ENCODE measurements at places on chromosomes 7 and 10.

DNA sequence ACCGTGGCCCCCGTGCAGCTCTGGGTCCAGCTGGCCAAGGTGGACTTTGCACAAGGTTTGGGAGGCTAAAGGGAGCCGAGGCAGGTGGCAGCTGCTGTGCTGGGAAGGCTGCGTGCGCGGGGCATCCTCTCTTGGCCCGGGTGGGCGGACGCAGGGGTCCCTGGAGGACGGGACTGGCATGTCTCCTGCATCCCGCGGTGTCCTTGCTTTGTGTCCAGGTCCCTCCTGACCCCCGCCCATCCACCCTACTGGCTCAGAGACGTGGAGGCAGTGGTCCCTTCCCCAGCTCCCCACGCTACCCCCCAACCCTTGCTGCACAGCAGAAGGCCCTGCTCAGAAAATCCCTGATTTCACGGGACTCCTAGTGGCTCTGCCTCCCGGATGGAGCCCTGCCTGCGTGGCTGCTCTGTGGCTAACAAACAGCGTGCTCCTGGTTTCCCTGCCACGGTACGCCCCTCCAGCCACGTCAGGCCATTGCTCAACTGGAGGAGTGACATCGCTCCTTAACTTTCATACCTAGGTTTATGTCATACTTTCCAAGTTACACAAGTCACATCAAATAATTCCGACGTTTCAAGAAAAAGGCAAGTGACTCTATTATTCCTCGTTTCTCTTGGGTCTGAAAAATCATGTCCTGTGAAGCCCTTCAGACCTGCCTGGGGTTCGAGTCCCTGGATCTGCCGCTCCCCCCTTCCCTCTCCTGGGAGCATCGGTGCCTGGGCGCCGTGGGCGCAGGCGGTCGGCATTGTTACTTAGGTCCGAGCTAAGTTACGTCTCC, 421.9 kb downstream of the DNAJB6 start:
- H3K4me1 ChIP-seq = no peaks in the 10 kb centered on the region
- no peak overlapping the region for H3K4me3 ChIP-seq
- no peaks in the 10 kb centered on the region for H3K36me3 ChIP-seq
- H3K27me3 ChIP-seq = no peaks in the 10 kb centered on the region
- no peak for DNase-seq

- no peak overlapping the region for H3K4me3 ChIP-seq
- H3K27me3 ChIP-seq = no peaks in the 10 kb centered on the region
- H3K4me1 ChIP-seq = no peaks in the 10 kb centered on the region
- H3K27ac ChIP-seq = no peak overlapping the region
Measured at GRCh38 chr10:97474918-97475317, 23.3 kb downstream of the MMS19 start.

DNA sequence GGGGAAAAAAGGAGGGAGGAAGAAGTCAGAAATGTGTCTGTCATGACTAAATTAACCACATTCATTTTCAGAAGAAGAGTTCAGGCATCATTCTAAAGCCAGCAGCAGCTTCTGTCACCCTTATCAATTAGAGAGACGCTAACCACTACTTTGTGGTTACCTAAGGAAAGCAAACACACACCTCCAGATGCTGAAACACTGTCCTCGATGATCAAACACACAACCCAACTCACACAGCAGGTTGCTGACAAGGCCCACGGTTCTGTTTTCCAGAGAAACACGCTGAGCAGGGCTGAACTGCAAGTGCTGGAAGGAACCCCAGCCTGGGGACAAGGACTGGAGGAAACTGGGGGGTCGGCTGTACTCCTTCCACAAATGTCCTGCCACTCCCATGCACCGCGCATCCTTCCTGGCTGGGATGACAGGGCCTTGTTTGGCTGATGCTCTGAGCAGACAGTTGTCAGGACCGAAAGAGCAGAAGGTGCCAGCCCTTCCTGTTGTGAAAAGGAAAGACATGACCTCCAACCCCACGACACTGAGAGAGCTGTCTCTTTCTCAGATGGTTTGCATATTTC, 36.6 kb downstream of the PRKCQ start:
- no peak overlapping the region for H3K27ac ChIP-seq
- no peaks in the 10 kb centered on the region for H3K36me3 ChIP-seq
- no peaks in the 10 kb centered on the region for H3K27me3 ChIP-seq
- DNase-seq = no peak
- H3K4me3 ChIP-seq = no peak overlapping the region
- peaks cover 4% of the 10 kb centered on the region for H3K4me1 ChIP-seq

DNA sequence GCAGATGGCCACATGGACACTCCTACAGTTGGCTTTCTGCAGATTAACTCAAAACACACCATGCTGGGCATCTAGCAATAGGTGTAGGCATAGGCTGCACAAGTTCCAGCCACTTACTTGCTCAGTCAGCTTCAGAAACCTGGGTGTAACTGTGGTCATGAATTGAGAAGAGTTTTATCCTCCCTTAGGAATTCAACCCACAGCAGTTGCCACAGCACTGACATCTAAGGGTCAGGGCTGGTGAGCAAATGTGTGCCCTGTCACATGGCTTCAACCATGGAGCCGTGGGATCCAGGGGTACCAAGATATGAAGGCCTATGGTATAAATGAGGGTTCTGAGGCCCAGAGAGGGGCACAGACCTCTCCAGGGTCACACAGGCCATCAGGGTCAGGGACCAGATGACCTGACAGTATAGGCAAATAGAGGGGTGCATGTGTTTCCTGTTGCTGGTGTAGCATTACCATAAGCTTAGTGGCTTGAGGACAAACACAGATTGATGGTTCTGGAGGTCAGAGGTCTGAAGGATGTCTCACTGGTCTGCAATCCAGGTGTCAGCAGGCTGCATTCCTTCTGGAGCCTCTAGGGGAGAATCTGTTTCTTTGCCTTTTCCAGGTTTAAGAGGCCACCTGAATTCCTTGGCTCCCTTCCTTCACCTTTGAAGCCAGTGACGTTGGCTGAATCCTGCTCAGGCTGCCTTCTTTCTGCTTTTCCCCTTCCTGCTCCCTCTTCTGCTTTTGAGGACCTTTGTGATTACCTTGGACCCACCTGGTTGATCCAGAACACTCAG, 24.1 kb downstream of the MINDY4 start:
- H3K36me3 ChIP-seq = peaks cover 14% of the 10 kb centered on the region
- no peaks in the 10 kb centered on the region for H3K27me3 ChIP-seq
- H3K27ac ChIP-seq = no peak overlapping the region
- H3K4me3 ChIP-seq = no peak overlapping the region
- peaks cover 9% of the 10 kb centered on the region for H3K4me1 ChIP-seq
